HFFc6 (cell line): ENCODE measurements at places on chromosomes 5 and 9. TPM values are rescaled to one million over a fixed set of nuclear protein-coding genes. Genes with fewer than 3 reads are reported as not detected.

GRCh38 chr5:422323-423232 is 20.4 kb upstream of the EXOC3 start:
- DNase-seq = no peak

The JAKMIP2 gene
- not detected in 3 replicates for total RNA-seq

DNA sequence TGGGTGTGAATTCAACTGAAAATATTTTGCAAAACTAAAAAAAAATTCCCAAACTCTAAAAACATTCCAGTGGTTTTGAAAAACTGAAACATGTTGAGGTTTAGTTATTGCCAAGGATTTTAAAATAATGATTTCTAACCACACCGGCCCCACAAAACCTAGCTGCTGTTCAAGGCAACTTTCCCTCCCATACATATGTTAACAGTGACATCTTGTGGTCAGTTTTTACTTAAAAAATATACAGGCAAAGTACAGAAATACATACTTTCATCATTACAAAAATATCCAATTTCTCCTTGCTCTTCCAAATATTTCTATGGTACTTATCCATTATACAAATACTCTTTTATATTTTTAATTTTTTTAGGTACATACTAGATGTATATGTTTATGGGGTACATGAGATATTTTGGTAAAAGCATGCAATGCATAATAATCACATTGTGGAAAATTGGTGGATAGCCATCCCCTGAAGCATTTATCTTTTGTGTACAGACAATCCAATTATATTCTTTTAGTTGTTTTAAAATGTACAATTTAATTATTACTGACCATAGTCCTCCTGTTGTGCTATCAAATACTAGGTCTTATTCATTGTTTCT is 34.4 kb upstream of the MRPS30 start:
- peak; percentile 55 for DNase-seq

The REEP2 gene
- total RNA-seq = 28.1 to 37.1 TPM (median 36.6 TPM) in 3 replicates

DNA sequence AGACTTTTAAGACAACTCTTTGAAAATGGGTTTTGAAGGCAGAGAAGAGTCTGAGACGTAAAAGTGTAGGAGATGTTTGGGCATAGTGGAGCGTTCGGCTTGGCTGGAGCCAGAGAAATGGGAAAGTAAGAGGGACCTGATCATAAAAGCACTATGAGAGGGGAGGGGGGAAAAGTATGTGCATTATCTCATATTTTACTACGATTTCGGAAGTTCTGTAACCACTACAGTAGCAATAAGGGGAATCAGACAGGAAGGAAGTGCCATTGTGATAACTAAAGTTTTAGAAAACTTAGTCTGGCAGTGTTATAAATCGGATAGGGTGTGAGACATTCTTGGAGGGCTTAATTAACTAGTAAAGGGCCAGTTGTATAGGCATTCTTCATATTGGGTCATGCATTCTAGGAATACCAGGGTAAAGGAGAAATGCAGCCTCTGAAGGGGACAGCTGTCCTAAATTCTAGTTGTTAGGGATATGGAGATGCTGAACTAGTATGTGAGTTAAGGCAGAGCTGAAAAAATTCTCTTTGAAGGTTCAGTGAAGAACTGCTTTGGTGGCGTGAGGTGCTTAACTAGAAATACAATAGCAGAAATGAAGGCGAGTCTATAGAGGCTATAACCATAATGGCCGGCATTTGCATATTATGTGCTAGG is 83.8 kb upstream of the FREM1 start:
- DNase-seq = no peak

DNA sequence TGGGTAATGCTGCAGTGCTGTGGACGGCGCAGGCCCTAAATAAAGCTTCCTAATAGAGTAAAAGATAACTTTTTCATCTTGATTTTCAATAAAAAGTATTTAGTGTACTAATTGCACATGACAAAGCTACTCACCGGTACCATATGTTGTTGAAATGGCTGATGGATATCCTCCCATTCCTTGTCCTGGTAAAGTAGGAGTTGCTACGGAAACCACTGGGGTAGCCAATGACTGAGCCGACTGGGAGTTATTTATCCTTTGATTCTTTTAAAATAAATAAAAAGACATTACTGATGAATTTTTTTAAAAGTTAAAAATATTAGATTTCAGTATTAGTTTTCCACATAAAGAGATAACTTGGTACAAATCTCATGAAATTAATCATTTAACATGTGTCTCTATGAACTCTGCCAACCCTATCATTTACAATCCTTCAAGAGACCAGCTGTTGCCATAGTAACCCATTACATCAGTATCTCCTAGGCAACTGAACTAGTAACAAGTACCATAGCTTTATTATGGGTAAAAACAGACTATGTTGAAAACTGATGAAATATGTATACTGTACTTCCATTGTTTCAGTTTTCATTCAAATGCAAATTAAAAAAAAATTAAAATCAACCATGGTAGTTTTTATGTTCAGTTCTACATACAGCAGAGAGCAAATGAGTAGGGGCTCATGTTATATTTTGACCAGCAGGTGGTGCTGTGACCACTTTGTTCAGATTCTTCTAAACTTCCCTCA is 153.7 kb downstream of the MEF2C start:
- peak; percentile 67 for DNase-seq

DNA sequence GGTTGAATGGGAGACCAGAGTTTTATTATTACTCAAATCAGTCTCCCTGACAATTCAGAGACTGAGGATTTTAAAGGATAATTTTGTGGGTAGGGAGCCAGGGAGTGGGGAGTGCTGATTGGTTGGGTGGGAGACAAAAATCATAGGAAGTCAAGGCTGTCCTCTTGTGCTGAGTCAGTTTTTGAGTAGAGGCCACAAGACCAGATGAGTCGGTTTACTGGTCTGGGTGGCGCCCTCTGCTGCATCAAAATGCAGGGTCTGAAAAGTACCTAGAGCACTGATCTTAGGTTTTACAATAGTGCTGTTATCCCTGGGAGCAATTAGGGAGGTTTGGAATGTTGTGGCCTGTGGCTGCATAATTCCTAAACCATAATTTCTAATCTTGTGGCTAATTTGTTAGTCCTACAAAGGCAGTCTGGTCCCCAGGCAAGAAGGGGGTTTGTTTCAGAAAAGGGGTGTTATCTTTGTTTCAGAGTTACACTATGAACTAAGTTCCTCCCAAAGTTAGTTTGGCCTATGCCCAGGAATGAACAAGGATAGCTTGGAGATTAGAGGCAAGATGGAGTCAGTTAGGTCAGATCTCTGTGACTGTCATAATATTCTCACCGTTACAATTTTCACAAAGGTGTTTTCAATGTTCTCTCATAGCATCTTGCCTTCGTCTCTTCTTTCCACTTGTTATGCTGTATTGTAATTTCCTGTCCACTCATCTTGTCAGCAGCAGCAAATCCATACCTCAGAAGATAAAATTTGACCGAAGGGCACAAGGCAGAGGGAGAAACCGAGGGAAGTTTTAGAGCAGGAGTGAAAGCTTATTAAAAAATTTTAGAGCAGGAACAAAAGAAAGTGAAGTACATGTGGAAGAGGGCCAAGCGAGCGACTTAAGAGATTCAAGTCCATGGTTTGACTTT is 59.2 kb upstream of the CLINT1 start:
- peak; percentile 80 for DNase-seq

DNA sequence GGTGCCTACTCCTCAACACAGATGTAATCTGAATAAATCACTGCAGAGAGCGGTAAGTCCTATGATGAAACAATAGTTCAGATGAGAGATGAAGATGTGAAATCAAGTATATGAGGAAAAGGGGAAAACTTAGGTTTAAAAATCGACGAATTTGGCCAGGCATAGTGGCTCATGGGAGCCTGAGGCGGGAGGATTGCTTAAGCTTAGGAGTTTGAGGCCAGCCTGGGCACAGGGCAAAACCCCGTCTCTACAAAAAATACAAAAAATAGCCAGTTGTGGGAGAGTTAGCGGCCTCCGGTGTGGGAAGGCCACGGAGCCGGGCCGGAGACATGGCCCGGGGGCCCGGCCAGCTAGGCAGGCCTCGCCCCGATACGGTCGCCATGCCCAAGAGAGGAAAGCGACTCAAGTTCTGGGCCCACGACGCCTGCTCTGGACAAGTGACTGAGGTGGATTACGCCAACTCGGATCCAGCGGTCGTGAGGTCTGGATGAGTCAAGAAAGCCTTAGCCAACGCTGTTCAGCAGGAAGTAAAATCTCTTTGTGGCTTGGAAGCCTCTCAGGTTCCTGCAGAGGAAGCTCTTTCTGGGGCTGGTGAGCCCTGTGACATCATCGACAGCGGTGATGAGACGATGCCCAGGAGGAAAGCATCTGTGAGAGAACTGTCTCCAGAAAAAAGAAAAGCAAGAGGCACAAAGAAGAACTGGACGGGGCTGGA is 62.8 kb upstream of the SUB1 start:
- DNase-seq = peak; percentile 84

GRCh38 chr9:93592643-93593021 is 16.2 kb downstream of the PHF2 start:
- DNase-seq = no peak

DNA sequence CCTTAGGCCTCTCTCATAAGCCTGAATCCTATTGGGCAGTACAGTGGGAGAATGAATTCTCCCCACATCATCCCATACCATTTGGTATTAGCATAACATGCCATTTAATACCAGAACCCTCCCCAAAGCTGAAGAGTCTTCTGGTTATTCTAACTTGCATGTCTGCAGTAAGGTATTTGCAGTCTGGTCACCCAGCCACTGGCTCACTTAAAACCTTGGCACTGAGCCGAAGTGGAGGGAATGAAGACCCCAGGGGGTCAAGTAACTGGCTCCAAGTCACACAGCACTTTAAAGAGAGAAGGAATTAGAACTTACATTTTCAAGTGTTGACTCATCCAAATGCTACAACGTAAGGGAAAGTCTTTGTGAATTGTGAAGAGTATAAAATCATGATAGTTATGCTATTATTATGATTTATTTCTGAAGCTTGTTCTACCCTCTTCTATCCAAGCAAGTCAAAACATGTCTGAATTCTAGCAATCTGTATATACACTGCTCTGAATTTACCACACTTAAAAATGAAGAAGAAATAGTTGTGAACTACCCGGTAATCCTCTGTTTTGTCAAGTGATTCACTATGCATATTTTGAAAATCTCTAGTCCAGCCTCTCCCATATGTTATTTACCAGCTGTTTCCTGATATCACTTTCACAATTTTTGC is 28.5 kb downstream of the GLRA1 start:
- DNase-seq = peak; percentile 46

The PKD2L2 gene
- not detected in 3 replicates for total RNA-seq

The TYRP1 gene
- not detected in 3 replicates for total RNA-seq

DNA sequence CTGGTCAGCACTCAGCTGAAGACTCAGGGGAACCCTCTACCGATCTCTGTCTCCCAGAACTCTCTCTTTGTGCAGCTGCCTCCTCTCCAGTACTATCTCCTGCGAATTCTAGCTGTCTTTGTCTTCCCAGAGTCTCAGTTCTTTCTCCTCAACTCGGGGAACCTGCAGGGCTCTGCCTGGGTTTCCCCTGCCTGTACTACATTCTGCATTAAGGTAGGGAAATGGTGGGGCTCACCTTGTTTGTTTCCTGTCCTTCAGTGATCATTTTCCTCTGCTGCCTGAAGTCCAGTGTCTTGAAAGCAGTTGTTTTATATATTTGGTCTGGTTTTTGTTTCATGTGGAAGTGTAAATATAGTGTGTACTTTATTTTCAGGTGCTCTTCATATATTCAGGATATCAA is 43.1 kb upstream of the IGFBPL1 start:
- DNase-seq = no peak

- no peak for DNase-seq
Measured at GRCh38 chr5:152838241-152838786, 433.2 kb upstream of the NMUR2 start.

GRCh38 chr5:123882319-123882964 is 370.5 kb downstream of the CSNK1G3 start:
- no peak for DNase-seq

GRCh38 chr5:107655831-107656230 is 14.9 kb downstream of the EFNA5 start:
- DNase-seq = no peak

- no peak for DNase-seq
Measured at GRCh38 chr9:98795970-98796363, 388 bp downstream of the ANKS6 start.

The AQP3 gene
- total RNA-seq = 0.29 to 0.63 TPM (median 0.38 TPM) in 3 replicates

DNA sequence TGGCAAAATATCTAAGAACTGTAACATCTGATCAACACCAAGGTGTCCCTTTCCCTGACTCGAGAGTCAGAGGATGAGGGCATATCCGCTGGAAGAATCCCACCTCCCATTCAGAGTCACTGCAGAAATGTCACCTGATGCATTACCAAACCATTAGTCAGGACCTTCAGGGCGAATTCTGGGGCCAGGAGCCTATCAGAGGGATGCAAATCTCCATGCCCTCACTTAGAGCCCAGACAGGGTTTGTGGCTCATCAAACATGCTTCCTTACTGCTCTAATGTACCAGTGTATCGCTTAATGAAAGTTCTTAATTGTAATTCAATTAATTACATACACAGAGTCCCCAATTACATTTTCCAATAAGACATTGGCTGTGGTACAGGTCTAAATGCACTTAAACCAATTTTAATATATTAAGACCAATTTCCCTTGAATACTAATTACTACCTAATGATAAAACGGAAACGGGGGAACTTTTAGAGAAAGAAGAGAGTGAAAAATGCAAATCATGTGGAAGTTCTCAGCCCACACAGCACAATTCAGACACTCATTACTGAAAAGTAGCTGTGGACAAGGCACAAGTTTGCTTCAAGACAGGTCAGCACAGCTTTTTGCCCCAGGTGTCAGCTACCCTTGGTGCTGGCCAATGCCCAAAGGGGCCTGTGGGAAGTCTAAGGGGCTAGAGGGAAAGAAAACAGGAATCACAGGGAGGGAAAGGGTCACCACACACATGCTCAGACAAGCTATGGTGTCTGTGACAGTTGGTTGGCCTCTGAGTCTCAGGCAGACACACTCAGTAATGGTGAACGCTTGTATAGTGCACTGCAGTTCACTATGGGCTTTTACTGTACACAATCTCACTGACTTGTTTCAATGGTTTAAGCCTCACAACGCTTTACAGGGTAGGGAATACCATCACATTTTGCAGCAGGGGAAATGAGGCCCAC is 211.6 kb downstream of the MAPKAP1 start:
- DNase-seq = peak; percentile 10

GRCh38 chr5:172635038-172635437 is 6.0 kb upstream of the NEURL1B start:
- DNase-seq = no peak

The BASP1 gene
- total RNA-seq = 101 to 149 TPM (median 119 TPM) in 3 replicates

The SLC34A1 gene
- total RNA-seq = not detected in 3 replicates

The CXCL14 gene
- total RNA-seq = not detected in 3 replicates

DNA sequence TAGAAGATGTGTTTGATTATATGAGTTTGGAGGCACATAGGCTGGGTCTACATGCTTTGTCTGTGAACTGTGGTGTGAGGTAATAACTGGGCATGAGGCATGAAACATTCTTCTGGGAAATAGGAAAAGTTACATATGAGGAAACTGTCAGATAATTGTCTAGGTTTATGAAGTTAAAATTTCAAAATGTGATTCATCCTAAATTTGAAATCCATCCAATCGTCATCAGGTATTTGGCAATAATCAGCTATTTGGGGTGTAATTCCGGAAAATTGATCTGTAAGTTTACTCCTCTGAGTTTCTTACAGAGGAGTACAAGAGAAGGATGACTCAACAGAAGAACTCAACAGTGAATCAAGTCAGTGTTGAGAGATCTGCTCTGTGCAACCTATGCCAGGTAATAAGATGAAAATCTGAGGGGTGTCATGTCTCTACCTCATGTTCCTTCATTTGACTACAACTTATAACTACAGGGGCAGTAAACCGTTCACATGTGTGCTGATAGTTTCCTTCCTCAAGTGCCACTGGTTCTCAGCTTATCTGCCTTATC is 1171.6 kb upstream of the CDH18 start:
- no peak for DNase-seq
